Heart right ventricle (tissue), 16 donors: ENCODE measurements at places on chromosomes 1 and 21.

GRCh38 chr1:221725735-221726672 is 15.9 kb downstream of the DUSP10 start:
- no peak for DNase-seq

DNA sequence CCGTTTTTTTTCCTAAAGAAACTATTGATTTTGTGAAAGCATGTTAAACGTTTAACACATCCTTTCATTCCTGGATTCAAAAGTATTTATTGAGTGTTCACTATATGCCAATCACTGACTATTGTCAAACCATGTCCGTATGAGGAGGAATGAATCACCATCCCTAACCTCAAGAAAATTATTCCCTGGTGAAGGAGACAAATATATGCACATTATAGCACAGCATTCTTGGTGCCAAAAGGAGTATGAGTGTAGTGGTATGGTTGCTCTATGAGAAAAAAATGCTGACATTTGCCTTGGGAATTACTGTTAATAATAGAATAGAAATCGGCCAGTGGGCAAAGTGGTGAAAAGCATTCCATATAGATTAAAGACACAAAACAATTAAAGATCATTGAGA is 1390.1 kb downstream of the MRPL39 start:
- DNase-seq = no peak

- no peak for DNase-seq
These were observed 62.6 kb upstream of the COL6A1 start for GRCh38 chr21:45918835-45919447.

- no peak for DNase-seq
These were observed 65.2 kb upstream of the PRKACB start for GRCh38 chr1:84078842-84079202.

GRCh38 chr1:6771441-6771769 is 13.8 kb upstream of the CAMTA1 start:
- DNase-seq = no peak

DNA sequence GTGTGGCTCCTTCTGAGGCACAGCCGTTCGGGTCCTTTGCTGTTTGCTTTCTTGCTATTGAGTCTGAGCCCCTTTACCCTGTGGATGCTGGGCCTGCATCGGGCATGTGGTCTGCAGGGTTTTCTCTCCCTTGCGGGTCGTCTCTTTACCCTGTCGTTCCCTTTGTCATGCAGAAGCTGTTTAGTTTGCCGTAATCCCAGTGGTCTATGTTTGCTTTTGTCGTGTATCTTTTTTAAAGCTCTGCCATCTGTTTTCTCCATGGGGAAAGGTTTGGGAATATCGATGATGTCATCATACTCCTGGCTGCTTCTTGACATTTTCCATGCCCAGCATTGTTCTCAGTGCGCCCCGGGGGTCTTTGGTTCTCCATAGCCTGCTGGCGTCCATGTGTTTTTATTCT is 68.2 kb downstream of the AGPAT3 start:
- DNase-seq = no peak

DNA sequence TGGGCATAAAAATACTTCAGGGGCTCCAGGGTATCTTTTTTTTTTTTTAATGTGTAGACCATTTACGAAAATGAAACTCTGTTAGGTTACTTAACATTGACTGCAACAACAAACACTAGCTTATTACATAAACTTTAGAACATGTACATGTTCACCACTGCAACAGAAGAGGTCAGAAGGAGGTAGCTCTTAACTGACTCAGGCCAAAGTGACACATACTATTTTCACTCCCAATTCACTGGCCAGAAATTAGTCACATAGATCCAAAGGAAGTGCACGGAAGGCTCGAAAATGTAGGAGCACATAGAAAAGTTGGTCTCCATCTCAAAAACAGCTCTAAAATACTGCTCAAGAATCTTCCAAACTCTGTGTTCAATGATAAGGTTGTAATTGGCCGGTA is 107.2 kb downstream of the AKT3 start:
- DNase-seq = no peak

GRCh38 chr1:36067871-36068270 is 16.0 kb upstream of the TEKT2 start:
- DNase-seq = no peak
